ENCODE measurements at places on chromosomes 1 and 21.

- no peak for DNase-seq
Measured at GRCh38 chr1:168472223-168472622, 71.6 kb downstream of the XCL2 start.

- DNase-seq = peak; percentile 2
Measured at GRCh38 chr1:93908394-93909145, 660 bp downstream of the GCLM start.

GRCh38 chr1:87024936-87025540, 110.6 kb downstream of the HS2ST1 start:
- peak; percentile 43 for DNase-seq

GRCh38 chr1:155076371-155076770, 2.3 kb upstream of the EFNA3 start:
- DNase-seq = no peak

GRCh38 chr1:69920426-69920825, 285.0 kb downstream of the LRRC40 start:
- no peak for DNase-seq

- DNase-seq = no peak
Measured at GRCh38 chr1:83920320-83920719, 78.6 kb downstream of the TTLL7 start.

- no peak for DNase-seq
Measured at GRCh38 chr1:67743072-67743725, 58.2 kb downstream of the GADD45A start.

DNA sequence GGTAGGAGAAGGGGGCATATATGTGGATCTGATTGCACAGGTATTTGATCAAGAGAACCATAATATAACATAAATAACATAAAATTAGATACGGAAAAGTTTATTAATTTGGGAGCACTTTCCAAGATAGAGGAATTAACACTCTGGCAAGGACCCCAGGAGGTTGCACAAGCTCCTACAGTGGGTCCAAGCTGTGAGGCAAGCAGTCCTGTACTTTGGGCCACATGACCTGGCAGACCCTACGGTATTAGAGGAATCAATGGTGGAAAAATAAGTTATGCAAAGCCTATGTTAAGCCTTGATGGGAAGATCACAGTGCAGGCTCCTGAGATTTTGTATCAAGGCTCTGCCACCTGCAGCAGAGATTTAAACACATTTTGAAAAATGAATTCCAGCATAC, 220.1 kb downstream of the COL24A1 start:
- DNase-seq = no peak

DNA sequence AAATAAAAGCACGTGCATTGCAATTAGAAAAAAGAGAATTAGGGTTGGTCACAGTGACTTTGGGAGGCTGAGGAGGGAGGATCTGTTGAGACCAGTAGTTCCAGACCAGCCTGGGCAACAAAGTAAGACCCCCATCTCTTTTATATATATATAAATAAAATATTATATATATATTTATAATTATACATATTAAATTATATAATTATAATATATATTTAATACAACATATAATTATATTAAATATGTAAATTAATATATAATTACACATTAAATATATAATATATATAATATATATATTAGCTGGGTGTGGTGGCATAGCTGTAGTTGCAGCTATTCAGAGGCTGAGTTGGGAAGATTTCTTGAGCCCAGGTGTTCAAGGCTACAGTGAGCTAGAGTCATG, 23.2 kb downstream of the TMEM200B start:
- DNase-seq = no peak

GRCh38 chr1:25568090-25568833, 24.9 kb downstream of the LDLRAP1 start:
- DNase-seq = peak; percentile 44

DNA sequence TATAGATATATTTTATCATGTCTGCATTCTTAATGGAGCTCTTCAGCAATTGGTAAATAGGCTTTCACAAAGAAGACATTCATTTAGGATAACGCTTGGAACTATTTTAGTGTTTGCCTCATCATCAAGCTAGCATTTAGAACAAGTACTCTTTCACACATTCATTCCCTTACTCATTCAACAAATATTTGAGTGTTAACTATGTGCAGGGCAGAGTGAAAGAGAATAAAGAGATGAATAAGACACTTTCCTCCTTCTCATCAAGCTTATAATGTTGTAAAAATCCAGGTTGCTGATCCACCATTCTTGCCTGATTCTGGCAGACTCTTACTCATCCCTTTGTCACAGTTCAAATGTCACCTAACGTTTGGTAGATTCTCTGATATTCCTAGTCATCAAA, 386.3 kb upstream of the BEND5 start:
- no peak for DNase-seq

GRCh38 chr1:159188375-159188788, 16.3 kb upstream of the ACKR1 start:
- DNase-seq = peak; percentile 13

DNA sequence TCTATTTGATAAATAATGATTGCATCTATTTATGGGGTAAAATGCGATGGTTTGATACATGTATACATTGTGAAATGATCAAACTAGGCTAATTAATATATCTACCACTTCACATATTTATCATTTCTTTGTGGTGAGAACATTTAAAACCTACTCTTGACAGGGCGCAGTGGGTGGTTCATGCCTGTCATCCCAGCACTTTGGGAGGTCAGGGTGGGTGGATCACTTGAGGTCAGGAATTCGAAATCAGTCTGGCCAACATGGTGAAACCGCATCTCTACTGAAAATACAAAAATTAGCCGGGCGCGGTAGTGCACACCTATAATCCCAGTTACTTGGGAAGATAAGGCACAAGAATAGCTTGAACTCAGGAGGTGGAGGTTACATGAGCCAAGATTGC, 25.3 kb downstream of the PLEKHA6 start:
- no peak for DNase-seq

GRCh38 chr1:169779970-169780369, 14.7 kb downstream of the METTL18 start:
- DNase-seq = peak; percentile 50

DNA sequence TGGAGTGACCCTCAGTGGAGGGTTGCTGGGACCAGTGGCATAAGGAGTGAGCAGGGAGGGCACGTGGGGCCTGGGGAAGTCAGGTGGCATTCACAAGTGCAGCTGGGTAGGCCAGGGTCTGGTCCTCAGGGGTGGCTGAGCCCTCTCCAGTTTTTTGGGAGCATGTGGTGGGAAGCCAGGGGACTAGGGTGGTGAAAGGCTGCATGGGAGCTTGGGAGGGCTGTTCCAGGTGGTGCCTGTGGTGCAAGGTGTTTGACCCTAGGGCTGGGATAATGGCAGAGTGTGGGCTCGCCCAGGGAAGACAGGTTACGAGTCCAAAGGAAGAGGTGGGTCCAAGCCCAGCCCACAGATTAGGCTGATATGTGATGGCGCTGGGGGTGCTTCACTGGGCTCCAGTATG, 30.5 kb downstream of the MAN1C1 start:
- no peak for DNase-seq

DNA sequence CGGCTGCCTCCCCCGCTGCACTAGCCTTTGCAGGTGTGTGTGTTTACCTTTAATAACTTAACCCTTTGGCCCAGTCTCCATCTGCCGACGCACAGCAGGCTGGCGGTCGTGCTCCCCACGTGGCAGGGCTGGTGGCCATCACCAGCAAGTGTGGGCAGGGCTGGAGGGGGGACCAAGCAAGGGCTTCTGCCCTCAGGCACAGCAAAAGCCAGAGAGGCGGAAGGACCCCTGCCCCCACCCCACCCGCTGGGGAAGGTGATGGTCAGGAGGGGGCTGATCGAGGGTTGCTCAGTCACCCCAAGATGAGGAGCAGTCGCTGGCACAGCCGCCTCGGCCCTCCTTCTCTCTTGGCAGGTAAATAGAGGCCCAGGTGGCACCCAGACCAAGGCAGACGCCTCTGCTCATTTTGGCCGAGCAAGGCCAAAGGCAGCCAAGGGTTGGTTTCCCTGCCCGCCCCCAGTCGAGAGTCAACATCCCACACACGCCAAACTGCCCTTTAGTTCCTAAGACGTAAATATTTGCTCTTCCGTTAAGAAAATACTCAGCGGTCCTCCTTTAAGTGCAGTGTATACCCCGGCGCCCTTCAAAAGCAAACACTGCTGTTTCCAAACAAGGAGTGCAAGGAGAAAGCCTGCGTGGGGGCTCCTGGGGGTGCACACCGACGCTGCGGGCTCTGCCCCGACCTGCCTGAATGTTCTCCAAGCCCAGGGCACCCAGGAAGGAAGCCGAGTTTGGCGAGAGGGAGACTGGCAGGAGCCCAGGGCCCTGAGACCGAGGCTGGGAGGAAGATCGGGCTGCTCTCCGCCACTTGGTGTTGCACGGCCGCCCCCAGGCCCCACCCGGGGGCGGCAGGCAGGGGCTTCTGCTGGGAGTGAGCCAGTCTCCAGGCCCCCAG, 82.7 kb downstream of the SIK1 start:
- no peak for DNase-seq

DNA sequence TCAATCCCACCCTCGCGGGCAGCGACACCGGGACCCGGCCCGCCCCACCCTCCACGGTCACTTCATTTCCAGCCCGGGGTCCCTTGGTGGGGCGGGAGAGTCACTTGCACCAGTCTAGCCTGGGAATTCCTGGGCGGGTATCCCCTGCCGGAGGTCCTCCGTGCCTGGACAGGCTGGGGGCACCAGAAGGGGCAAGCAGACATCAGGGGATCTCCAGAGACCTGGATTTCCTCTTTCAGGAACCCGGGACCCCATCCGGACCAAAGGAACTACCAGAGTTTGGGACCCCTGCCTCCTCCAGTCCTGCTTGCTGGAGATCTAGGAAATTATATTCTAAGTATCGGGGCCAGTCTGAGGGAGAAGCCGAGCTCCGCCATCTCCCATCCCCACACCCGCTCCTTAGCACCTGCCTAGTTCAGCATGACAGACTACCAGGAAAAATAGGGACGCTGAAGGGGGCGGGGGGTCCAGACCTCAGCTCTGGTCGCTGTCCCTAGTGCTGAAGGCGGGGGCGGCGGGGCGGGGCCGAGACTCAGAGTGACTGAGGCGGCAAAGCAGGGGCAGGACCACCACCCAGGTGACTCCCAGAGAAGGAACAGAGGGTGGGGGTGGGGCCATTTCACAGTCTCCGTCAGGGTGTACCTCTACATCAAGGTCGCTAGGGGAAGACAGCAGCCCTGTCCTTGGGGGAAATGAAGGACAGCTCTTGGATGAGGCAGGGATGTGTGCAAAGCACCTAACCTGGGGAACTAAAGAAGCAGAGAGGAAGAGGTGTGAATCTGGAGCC, 832 bp downstream of the HCN3 start:
- DNase-seq = peak; percentile 34

DNA sequence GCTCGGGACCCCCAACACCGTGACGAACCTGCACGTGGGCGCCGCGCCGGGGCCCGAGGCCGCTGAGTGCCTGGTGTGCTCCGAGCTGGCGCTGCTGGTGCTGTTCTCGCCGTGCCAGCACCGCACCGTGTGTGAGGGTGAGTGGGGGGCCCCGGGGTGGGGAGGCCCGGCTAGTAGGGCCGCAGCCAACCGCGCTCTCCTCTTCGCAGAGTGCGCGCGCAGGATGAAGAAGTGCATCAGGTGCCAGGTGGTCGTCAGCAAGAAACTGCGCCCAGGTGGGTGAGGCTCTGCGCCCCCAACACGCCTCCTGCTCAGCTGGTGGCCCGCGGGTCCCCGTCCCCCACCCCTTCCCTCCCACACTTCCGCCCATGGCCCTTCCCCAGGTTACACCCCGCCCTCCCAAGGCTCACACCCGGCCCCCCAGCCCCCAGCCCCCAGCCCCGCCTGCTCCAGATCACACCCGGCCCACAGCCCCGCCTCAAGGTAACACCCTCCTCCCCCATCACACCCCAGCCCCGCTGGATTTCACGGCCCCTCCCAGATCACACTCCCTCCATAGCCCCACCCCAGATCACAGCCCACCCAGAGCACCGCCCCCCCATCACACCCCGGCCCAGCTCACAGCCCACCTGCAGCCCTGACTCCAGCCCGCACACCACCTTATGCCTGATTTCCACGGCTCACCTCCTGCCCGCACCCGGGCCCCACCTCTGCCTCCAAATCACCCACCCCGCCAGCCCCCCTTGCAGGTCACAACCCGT, 2.4 kb upstream of the MMP23B start:
- no peak for DNase-seq

DNA sequence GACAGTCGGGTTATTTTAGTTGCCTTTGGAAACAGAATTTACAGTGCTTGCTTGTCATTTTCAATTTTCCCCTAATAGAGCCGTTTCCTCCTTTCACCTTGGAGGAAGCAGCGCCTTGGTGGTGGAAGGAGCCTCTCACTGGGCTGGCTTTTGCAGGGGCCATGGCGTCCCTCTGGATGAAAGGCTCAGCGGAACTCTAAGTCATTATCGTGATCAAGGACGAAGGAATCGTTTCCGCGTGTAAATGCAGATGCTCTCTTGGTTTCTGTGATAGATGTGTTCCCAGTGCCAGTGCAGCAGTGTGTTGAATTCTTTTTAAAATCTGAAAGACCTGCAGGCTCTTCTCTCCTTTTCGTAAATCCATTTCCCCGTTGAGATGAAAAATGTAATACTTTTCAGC, 126.2 kb upstream of the LMO4 start:
- no peak for DNase-seq

DNA sequence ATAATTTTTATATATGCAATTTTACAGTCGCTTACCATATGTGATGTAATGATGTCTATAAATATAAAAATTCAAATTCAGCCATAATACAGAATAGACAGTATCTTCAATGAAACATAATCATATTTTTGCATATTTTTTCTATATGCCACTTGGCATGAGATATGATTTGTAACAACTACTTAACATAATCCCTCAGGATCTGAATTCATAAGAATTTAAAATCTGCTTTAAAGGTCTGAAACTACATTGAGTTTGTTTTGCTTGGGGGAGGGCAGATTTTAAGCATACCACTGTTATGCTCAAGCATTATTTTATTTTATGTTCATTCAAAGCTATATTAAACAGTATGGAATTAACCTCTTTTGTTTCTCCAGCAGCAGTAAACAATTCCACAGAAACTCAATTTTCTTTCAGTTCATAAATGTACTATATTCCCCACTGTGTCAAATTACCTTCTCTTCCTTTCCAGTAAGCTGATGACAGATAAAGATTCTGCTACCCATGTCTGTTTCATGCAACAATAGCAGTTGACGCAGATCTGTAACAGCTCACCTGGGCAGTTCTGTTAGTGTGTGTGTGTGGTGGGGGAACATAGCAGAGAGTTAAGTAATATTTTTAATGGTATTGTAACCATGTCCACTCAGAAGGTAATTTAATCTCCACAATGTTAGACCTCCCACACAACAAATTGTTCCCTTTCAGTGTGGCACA, 224.8 kb downstream of the NTNG1 start:
- no peak for DNase-seq

GRCh38 chr1:17550729-17551584, 11.5 kb downstream of the ARHGEF10L start:
- DNase-seq = no peak

All from HCEC 1CT (cell line).